Activated CD8-positive, alpha-beta T cell treated with anti-CD3 and anti-CD28 coated beads for 36 hours (primary cell): ENCODE measurements at places on chromosomes 6 and 20. TPM values are rescaled to one million over a fixed set of nuclear protein-coding genes. Genes with fewer than 3 reads are reported as not detected.

Gene RSPO3
- not detected for total RNA-seq

Gene PRICKLE4
- not detected for total RNA-seq

Gene ATP6V1G2
- total RNA-seq, result 0.86 TPM

Gene NKX2-4
- total RNA-seq, result not detected

Gene RPP40
- 9.5 TPM for total RNA-seq
